Muscle of arm (tissue), 14 donors: ENCODE measurements at places on chromosomes 3 and 15. TPM values are rescaled to one million over a fixed set of nuclear protein-coding genes. Genes with fewer than 3 reads are reported as not detected.

DNA sequence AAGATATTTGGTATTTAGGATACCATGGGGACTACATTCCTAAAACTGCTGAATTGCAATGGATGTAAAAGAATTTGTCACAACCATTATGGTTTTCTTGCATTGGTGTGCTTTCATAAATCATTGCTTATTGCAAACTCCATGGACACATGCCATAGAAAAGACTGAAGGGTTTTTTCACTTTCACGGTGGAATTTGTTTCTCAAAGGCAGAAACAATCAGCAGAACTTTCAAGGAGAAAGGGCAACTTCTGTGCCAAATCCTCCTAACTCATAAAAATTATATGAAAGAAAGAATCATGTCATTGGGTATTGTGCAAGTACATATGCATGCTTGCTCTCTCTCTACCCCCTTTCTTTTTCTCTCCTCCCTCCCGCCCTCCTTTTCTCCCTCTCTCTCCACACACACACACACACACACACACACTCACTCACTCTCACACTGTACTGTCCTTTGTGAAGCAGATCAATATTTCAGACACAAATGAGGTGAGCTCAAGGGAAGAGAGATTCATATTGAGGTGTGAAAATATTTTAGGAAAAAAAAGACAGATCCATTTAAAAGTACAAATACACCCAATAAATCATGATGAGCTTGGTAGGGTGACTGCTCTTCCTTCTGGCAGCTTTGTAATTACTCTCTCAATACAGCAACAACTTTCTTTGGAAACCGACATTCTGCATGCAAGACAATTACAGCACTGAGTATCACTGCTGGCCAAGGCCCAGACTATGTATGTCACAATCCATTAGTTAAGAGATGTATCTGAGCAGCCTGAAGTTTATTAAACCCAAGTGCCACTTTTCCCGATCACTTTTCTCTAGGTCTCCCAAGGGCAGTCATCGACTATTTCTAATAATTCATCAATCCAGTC lies 492.6 kb downstream of the TUSC7 start:
- DNase-seq, result no peak

DNA sequence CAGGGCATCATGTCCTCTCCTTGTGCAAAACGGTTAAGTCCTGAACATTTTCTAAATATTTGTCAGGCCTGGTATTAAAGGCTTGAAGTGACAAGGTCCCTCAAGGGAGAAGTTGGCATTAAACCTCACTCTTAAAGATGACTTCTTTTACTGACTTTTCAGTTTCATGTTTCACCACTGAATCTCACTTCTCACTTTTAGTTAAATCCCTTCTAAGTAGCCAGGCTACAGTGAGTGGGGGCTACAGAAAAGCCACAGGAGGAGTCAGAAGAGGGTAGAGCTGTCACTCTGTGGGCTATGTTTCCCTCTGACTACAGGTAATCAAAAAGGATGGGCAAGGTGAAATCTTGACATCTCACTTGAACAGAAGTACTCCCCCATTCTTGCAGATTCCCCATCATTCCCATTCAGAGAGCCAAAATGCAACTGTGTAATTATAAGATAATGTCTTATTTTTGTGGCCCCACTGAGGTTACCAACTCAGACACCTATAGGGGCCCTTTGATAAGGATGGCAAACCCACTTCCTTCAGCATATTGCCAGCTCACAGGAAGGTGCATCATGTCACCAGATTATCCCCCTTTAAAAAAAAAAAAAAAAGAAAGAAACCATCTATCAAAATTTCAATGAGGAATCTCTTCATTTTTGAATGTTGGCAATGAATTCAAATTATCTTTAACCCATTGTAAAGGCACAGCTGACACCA lies 790.1 kb upstream of the CFAP20DC start:
- DNase-seq, result no peak

- no peak for DNase-seq
These were observed 79.4 kb downstream of the AAGAB start for GRCh38 chr15:67174864-67175573.

GRCh38 chr3:133293397-133294110 lies 106.3 kb upstream of the BFSP2 start:
- no peak for DNase-seq

DNA sequence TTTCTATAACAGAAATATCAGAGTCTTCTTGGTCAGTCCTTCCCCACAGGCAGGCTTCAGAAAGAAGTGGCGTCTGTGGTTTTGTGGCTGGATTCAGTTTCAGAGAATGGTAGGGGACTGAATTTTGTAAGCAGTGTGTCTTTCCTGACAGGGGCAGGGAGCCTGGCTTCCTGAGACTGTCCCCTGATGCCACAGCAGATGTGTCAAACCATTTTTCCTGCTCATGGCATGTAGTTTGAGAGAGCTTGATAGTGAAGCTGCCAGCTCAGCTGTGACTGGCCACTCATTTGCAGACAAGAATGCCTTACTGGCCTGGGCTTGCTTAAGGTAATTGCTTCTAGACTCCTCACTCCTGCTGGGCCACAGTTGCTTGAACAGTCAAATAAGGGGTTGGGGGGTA lies 26.4 kb downstream of the LARS2 start:
- DNase-seq, result no peak

GRCh38 chr3:184377374-184377773 lies 633 bp downstream of the THPO start:
- no peak for DNase-seq

DNA sequence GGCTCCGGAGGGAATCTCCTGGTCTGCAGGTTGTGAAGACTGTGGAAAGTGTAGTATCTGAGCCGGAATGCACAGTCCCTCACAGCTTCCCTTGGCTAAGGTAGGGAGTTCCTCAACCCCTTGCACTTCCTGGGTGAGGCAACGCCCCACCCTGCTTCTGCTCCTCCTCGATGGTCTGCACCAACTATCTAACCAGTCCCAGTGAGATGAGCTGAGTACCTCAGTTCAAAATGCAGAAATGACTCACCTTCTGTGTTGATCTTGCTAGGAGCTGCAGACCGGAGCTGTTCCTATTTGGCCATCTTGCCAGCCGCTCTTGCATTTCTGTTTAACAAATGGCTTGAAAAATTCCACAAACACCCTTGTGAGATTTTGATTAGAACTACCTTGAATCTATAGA lies 156.1 kb downstream of the STXBP5L start:
- no peak for DNase-seq

Gene TMEM207
- not detected for polyA plus RNA-seq

Gene PPP2R3A
- polyA plus RNA-seq, result 70.9 TPM

Gene C2CD4B
- polyA plus RNA-seq, result 2.1 TPM
